Chondrocyte (in vitro differentiated cells): ENCODE measurements at places on chromosomes 4 and X.
A peak's percentile ranks its signal among the peaks of the same experiment; 100 is the strongest.

DNA sequence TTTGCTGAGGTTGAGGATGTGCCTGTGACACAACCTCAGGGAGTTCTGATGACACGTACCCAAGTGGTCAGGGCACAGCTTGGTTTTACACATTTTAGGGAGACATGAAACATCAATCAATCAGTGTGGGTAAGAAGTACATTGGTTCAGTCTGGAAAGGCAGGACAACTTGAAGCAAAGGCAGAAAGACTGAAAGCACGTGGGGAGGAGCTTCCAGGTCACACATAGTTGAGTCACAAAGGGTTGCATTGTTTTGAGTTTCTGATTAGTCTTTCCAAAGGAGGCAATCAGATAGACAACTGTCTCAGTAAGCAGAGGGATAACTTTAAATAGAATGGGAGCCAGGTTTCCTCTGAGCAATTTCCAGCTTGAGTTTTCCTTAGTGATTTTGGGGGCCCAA, 1910.0 kb upstream of the AGA start:
- no peak for DNase-seq

DNA sequence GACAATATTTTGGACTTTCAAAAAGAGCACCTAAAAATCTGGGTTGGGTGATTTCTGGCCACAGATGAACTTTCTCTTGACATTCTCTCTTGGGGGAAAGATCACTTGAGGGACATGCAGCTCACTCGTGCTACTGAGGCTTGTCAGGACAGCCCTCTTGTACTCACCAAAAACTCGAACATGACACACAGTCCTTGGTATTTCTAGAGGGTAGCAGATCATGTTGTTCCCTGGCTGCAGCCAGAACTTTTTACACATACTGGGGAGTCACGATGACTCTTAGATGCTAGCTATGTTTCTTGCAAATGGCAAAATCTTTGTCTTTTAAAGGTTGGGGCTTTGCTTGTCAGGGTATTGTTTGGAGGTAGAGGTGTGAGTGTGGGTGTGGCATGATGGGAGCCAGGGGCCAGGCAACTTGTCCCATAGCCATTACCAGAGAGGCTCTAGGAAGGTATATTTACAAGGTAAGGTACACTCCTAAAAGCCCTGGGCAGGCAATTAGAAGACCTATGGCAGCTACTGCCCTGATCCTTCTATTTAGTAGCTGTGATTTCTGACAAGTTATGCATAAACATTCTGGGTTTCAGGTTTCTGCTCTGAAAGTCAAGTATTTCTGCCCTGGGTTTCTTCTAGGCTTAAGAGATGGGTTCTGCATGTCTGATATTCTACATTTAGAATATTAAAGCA, 241.7 kb upstream of the TLL1 start:
- no peak for DNase-seq

- DNase-seq: no peak
Observed at GRCh38 chr4:102684610-102685052, 76.1 kb downstream of the MANBA start.

DNA sequence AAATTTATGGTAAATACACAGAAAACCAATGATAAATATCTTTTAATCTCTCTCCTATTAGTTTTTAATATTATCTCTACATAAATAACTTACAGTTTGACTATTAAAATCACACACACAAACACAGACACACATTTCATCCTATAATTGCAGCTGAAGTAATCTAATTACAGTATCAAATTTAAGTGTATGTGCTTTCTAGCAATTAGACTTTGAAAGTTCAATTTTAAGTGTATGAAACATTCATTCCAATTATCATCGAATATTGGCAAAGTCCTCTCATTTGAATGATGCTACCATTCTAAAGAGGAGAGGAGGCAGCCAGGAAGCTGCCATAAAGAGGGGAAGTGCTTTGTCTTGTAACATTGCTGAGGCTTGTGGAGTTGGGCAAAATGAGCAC, 221.2 kb upstream of the PABPC4L start:
- DNase-seq: no peak

DNA sequence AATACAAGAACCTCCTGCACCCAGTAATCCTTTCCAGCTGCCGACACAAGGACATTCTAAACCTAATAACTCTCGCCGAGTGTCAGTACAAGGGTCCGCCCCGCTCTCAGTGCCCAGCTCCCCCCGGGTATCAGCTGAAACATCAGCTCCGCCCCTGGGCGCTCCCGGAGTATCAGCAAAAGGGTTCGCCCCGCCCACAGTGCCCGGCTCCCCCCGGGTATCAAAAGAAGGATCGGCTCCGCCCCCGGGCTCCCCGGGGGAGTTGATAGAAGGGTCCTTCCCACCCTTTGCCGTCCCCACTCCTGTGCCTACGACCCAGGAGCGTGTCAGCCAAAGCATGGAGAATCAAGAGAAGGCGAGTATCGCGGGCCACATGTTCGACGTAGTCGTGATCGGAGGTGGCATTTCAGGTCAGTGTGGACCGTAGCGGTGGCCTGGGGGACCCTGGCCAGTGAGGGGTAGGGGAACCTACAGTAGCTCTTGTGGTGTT, at the start of gene MAOA:
MAOA (plus strand) TSS at position 295 of the 490 bp plus-strand sequence; CDS start at position 338, 43 bp downstream.
- peak; percentile 81 for DNase-seq

GRCh38 chrX:5870238-5870637, 358.4 kb downstream of the NLGN4X start:
- DNase-seq: no peak

DNA sequence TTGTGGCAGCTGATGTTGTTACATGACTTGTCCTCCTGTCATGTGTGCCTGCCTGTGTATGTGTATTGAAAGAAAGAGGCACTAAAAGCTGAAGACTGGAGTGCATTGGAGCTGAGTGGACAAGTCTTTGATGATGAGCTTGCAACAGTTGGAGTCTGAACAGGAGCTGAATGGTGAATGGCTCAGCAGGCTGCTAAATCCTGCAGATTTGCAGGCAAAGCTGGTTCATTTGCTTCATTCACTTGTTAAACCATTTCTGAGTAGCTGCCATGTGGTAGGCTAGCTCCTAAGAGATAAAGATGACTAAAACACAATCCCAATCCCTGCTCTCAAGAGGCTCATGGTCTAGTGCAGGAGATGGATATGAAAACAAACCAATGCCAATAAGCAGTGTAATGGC, 217.3 kb downstream of the CHRDL1 start:
- DNase-seq: no peak

DNA sequence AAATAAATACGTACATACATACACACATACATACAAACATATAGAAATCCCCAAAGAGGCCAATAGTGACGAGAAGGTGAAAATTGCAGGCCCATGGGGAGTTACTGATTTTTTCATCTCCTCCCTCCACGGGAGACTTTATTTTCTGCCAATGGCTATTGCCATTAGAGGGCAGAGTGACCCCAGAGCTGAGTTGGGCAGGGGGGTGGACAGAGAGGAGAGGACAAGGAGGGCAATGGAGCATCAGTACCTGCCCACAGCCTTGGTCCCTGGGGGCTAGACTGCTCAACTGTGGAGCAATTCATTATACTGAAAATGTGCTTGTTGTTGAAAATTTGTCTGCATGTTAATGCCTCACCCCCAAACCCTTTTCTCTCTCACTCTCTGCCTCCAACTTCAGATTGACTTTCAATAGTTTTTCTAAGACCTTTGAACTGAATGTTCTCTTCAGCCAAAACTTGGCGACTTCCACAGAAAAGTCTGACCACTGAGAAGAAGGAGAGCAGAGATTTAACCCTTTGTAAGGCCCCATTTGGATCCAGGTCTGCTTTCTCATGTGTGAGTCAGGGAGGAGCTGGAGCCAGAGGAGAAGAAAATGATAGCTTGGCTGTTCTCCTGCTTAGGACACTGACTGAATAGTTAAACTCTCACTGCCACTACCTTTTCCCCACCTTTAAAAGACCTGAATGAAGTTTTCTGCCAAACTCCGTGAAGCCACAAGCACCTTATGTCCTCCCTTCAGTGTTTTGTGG, 180.7 kb downstream of the AR start:
- no peak for DNase-seq

- DNase-seq: no peak
Observed at GRCh38 chr4:40514497-40514951, 115.1 kb downstream of the RBM47 start.

- no peak for DNase-seq
Observed at GRCh38 chrX:19649226-19649995, 134.1 kb upstream of the MAP3K15 start.

- no peak for DNase-seq
Observed at GRCh38 chr4:74378573-74378972, 13.6 kb downstream of the EREG start.

DNA sequence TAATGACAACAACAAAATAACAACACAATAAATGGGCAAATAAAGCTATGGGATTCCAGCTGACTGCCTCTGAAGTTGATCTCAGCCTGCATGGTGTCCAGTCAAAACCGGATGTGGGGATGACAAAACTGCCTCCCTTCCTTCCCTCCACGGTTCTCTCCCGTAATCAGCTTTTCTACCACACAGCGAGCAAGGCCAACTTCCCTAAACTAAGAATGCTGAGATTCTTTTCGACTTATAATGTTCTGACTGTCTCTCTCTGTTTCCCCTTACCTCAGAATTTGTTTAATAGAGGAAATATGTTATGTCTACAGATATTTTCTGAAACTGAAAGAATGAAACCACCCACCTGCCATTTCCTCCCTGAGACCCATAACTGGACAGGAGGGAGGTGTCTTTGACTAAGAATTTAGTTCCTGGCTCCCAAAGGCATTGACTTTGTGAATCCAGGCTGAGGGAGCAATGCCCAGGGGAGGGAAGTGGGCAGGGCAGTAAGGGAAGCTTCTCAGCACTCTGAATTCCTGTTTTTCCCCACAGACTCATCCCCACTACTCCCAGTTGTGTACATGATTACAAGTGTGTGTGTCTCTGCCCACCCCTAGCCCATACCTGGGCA, 1.0 kb upstream of the TLR1 start:
- no peak for DNase-seq

DNA sequence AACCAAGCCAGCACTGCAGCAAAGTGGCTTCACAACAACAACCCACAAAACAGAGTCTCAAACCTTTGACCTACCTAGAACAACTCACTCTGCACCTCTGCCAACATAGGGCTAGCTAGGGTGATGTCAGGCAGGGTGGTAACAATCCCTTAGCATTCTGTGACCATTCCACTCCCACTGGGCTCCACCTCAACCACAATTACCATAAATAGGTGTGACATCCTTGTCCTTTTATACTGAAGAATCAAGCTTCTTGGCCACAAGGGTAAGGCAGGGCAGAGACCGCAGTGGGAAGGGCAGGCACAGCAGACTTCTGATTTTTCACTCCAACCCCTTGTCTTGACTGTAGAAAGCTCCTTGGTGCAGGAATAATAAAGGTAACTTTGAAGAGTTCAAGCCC, 795.4 kb upstream of the DIAPH2 start:
- no peak for DNase-seq

DNA sequence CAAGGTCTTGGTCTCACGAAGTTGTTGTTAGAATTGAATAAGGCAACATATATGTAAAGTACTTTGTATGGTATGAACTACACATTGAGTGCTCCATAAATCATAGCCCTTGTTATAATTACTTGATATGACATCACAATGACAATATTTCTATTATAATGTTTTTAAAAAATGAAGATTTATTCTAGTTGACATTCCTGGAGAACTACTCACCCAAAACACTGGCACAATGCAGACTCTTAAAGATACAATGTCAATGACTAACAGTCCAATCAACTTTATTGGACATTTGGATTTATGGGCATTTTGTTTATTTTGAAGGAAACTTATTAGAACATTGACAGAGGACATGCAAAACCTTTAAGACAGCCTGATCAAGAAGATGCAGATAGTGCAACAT, 55.3 kb downstream of the ASB9 start:
- DNase-seq: no peak

DNA sequence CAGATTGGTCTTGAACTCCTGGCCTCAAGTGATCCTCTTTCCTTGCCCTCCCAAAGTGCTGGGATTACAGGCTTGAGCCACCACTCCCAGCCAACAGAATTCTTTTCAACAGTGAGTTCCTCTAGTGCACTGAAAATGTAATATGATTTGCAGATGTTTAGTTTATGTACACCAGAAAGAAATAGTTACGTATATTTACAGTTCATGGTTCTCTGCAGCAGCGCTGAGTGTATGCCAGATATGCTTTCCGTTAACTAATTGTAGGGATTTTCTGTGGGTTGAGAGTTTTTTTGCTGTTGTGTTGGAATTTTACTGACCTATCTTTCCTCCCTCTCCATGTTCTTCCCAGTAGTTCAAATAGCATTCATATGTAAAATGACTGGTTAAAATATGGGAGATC, 44.0 kb downstream of the GAB1 start:
- DNase-seq: no peak

DNA sequence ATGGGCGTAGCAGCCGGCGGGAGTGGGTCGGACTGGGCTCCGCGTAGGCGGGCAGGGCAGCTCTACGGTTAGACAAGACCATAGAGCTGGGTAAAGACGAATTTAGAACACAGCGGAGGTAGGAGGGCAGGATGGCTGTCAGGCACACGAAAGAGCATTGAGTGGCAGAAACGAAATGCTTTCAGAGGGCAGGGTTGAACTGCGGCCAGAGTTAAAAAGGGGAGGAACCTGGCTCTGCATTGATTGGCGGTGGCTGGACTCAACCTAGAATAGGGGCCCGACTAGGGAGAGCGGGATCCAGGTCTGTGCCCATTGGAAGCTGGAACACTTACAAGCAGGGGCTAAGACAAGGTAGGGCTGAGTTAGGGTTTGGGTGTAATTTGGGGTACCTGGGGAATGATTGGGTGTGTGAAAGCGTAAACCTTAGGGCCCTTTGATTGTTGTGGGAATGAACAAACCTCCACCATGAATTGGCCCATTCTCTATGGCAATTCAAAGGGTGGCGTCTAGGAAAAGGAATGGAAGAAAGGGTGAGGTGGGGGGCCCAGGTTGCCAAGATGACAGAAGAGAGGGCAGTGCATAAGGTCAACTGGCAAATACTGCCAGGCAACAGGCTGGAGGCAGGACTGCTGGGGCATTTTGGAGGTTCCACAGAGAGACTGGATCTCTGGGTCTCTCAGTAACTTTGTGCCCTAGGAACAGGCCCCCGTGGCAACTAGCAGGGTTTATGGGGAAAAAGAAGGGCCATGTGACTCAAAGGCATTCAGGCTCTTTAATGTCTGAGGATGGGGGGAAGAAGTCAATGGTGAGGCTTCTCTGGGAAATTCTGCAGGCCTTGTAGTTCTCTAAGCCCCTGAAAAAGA, 911 bp upstream of the ELK1 start:
- DNase-seq: no peak

DNA sequence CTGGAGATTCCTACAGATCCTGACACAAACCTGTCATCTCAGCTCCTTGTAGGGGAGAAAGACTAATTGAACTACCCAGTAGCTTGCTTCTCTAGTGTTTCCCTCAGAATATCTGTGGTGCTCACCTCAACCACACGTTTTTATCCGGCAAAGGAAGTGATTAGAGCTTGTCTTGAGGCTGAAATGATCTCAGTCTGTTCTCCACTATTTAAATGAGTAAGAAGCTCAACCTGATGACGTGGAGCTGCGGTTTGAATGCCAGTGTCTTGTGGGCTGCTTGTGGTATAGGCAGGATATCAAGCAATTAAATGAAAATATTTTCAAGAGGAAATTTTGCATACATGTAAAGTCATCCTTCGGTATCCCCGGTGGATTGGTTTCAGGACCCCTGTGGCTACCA, 270.2 kb downstream of the TLL1 start:
- DNase-seq: no peak

GRCh38 chr4:102868153-102868780, 525 bp upstream of the CISD2 start:
- DNase-seq: no peak

GRCh38 chrX:87578978-87579377, 61.4 kb downstream of the KLHL4 start:
- no peak for DNase-seq
